Transverse colon (tissue), 4 donors: ENCODE measurements at places on chromosomes 13 and 19.

- DNase-seq: no peak
These were observed 305.2 kb downstream of the MTUS2 start for GRCh38 chr13:29125191-29125933.

- no peak for DNase-seq
These were observed 18.4 kb downstream of the NFIX start for GRCh38 chr19:13013649-13014048.

GRCh38 chr19:35224681-35225571 is 3.6 kb downstream of the FAM187B start:
- peak; percentile 57 for DNase-seq

GRCh38 chr19:49326165-49326704 is 1.2 kb upstream of the SLC6A16 start:
- DNase-seq: no peak

DNA sequence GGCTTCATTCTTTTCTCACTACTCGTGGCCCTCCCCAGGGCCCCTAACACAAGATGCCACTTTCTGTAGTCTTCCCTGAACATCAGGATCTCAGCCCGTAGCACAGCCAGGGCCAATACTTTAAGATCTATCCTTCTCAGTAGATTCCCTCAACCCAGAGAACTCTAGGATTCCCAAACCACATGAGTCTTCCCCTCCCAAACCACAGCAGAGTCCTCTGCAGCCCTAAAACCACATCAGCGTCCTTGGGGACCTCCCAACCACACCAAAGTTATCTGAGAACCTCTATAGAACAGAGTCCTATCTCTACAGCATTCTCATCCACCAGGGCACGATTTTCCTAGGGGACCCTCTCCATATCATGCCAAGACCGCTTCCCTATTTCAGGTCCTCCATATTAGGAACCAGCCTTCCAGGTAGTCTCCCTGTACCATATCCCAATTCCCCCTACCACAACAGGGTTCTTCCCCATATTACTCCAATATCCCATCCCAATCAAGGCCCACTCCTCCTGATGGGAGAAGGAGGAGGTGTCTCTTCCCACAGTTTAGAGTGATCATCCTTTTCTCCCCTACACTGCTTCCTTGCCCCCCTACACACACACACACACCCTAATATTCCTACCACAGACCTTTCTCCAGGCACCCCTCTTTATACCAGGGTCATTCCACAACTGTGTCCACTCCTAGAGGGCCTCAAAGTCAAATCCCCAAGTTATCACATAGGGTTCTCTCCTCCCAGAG is 1.4 kb downstream of the DYRK1B start:
- no peak for DNase-seq

DNA sequence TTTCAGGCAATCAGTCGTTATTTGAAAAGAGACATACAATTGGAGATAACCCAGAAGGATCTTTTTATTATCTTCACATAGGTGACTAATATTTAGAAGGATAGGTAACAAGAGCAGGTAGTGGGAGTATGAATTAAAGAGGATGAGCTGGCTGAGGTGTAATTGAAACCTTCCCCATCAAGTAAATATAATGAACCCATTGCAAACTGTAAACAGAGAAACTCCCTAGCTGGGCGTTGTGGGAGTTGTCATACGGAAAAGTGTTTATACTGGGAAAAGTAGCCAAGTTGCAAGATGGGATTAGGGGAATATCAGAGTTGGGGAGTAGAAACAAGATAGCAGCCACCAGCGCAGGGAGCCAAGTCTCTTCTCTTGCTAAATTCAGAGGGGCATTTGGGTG is 448.4 kb downstream of the COG6 start:
- DNase-seq: no peak

DNA sequence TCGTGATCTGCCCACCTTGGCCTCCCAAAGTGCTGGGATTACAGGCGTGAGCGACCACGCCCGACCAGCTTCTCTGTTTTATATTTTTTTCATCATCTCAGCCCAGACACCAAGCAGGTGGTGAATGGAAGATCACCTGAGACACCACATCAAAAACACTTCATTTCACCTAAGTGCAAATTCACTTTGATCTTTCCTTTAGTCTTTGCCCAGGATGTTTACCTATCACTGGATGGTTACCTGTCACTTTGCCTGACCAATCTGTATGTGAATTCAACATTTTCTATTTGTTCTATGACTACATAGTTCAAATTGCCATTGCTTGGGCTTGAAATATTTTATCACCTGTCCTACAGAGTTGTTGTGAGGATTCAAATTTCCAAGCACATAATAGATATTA is 65.7 kb downstream of the PAN3 start:
- DNase-seq: no peak

- no peak for DNase-seq
These were observed 123.4 kb downstream of the POSTN start for GRCh38 chr13:37475151-37475550.

- DNase-seq: no peak
These were observed 69.5 kb upstream of the ANKRD10 start for GRCh38 chr13:110984381-110984780.

- peak; percentile 47 for DNase-seq
These were observed 11.4 kb downstream of the FCHO1 start for GRCh38 chr19:17762505-17763229.

DNA sequence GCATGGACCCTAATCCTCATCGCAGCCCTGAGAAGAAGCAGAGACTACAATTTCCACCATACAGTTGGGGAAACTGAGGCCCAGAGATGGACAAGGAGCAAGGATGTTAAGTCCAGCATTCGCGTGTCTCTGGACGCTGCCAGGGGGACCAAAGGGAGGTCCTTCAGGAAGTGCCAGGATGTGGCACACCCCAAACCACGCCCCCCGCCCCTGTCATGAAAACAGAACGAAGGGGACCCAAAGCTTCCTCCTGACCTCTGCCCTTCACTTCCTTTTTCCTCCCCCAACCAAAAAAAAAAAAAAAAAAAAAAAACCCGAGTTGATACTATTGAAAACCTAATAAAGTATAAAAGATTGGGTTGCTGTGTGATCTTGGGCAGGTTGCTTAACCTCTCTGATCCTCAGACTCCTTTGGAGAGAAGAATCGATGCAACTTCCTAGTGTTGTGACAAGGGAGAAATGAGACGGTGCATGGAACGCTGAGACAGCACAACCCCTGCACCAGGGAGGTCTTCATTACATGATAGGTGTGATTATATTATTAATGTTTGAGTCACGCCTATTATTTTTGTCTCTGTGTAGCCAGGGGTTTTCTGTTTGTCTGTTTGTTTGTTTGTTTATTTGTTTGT is 2.7 kb upstream of the ZBTB7A start:
- DNase-seq: peak; percentile 62

DNA sequence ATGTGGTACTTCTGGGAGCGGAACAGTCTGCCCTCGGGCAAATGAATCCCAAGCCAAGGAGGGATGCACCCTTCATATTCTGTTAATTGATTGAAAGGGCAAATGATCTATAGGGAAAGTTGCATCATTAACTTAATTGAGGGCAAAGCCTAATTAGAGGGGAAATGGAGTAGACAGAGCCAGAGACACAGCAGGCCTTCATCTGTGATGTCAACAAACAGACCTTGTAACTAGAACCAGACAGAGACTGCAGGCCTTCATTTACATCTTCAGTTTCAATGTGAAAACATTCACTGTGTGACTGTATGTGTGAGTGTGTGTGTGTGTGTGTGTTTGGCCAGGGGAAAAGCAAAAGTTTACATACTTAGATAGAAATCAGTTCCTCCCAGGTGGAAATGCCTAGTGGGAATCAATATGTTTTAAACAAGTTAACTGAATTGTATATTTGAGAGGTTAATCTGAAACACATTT is 126.4 kb downstream of the SPRY2 start:
- no peak for DNase-seq

DNA sequence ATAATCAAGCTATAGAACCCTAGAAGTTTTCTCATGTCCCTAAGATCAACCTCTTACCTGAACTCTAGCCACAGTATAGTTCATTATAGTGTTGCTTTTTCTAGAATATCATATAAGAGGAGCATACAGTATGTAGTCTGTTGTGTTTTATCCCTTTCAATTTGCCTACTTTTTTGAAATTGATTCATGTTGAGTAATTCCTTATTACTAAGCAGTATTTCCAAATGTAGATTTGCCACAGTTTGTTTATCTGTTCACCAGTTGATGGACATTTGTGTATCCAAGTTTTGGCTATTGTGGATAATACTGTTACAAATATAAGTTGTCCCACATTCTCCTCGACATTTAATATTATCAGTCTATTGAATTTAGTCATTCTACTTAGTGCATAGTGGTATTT is 138.0 kb downstream of the LMO7 start:
- DNase-seq: no peak

DNA sequence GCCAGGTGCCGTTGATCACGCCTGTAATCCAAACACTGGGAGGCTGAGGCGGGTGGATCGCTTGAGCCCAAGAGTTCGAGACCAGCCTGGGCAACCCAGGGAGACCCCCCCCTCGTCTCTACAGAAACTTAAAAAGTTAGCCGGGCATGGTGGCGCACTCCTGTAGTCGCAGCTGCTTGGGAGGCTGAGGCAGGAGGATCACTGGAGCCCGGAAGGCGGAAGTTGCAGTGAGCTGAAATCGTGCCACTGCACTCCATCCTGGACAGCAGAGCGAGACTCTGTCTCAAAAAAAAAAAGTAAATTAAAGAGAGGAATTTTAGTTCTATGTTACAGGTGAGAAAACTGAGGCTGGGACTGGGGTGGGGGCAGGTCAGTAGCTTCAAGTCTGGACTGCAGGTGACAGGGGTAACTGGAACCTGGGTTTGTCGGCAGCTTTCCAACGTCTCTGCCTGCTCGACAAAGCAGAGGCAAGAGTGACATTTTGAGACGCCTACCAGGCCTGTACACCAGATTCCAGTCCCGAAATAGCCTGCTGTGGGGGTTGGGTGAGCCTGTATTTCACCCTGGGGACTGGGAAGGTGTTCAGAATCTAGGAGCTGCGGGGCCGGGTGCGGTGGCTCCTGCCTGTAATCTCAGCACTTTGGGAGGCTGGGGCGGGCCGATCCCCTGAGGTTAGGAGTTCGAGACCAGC is 1.2 kb downstream of the SELENOW start:
- DNase-seq: peak; percentile 63

DNA sequence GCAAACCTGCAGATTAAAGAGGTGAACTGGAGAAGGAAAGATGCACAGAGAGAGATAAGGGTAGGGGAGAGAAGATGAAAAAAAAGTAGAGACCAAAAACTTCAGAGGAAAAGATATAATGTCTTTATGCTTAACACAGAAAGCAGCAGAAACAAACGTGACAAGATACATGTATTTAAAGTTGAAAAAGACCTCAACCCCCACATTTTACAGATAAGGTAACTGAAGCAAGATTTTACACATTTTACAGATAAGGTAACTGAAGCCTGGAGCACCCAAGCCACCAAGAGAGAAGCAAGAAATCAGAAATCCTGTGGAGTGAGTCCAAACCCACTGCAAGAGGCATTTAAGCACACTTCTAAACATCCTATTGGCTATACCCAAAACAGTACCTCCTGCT is 185.3 kb downstream of the TBC1D4 start:
- no peak for DNase-seq

DNA sequence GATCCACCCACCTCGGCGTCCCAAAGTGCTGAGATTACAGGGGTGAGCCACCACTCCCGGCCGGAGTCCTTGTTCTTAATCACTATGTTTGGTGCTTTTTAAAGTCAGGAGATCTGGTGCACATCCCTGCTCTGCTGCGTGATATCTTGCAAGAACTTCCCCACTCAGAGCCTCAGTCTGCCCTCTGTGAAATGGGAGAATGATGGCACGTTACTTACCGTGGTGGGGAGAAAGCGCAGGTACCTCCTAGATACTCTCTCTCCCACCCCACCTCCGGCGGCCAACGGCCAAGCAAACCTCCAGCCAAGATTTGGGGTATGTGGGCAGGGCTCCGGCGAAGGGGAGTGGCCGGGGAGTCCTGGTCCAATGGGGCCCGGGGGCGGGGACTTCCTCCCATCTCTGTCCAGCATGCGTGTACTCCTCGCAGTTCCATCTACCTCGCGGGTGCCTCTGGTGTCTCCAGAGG is at the start of gene RYR1:
TSS of gene RYR1 (plus strand) at position 424 of the 466 bp plus-strand sequence. CDS start 139 bp downstream, outside the sequence.
- DNase-seq: peak; percentile 40

GRCh38 chr13:76703216-76703615 is 183.0 kb downstream of the KCTD12 start:
- no peak for DNase-seq

GRCh38 chr19:33437821-33438671 is 64.5 kb downstream of the CEBPG start:
- DNase-seq: no peak

DNA sequence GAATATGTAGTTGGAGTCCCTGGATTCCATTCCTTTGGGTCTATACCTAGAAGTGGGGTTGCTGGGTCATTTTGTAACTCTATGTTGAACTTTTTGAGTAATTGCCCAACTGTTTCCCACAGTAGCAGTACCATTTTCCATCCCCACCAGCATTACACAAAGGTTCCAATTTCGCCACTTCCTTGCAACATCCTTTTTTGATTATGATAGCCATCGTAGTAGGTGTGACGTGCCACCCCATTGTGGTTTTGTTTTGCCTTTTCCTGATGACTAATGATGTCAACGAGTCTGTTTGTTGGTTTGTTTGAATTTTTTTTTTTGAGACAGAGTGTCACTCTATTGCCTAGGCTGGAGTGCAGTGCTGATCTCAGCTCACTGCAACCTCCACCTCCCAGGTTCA is 3.3 kb upstream of the PEX11G start:
- DNase-seq: no peak

GRCh38 chr19:48506138-48506733 is 5.4 kb downstream of the LMTK3 start:
- DNase-seq: no peak

GRCh38 chr13:111919849-111920248 is 147.1 kb upstream of the SOX1 start:
- no peak for DNase-seq

DNA sequence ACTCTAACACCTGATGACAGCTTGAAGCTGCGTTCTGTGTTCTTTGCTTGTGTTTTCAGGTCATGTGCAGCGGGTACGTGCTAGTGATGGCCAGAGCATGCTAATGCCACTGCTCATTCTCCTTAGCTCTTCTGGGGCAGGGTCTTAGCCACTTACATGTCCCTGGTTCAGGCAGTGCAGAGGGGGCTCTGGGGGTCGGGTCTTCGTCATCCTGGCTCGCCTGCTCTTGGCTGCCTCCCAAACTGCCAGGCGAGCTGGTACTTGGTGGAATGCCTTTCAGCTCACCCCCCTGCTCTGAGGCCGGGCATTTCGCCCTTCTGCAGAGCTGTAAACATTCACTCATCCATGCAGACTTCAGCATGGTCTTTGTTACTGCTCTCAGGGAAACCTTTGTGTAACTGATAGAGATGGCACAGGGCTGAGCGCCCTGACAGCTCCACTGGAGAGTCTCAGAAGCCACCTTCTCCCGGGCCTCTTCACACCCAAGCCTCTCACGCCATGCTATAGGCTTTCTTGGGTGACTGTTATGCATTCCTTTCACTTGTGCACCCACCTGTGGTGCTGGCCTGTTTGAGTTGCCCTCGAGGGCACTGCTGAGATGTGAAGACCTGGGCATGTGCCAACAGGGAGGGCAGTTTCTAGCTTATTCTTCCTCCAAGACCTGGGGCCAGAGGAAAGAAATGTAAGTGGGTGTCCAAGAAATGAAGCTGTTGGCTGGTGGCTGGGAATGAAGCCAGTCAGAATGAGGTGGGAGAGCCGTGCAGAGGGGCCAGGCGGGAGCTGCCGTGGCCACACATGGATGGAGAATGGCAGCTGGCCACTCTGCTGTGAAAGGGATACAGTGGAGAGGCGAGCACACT is 24.4 kb downstream of the FAM124A start:
- peak; percentile 14 for DNase-seq
